ENCODE measurements at places on chromosomes 16 and 17. TPM values are rescaled to one million over a fixed set of nuclear protein-coding genes. Genes with fewer than 3 reads are reported as not detected.

The KRTAP2-1 gene
- total RNA-seq = not detected

The QPRT gene
- 35.7 TPM for total RNA-seq

The OR1G1 gene
- total RNA-seq = not detected

The C16orf90 gene
- total RNA-seq = not detected

The PPP1R27 gene
- 0.49 TPM for total RNA-seq

The TNFSF13 gene
- total RNA-seq = 14.6 TPM

The HSF4 gene
- 5.5 TPM for total RNA-seq

The SOST gene
- not detected for total RNA-seq

The CRHR1 gene
- total RNA-seq = not detected

The KREMEN2 gene
- total RNA-seq = 1.5 TPM

The CLEC18A gene
- 0.26 TPM for total RNA-seq

The TRAPPC1 gene
- 173 TPM for total RNA-seq

The TUBG2 gene
- 7.7 TPM for total RNA-seq

The KRTAP4-8 gene
- not detected for total RNA-seq

The SRCIN1 gene
- 0.85 TPM for total RNA-seq

The CCL22 gene
- 775 TPM for total RNA-seq

The LLGL2 gene
- total RNA-seq = 6.3 TPM

The REXO5 gene
- total RNA-seq = 9.4 TPM

The PDILT gene
- not detected for total RNA-seq

The CCR7 gene
- 192 TPM for total RNA-seq

The QRICH2 gene
- 0.35 TPM for total RNA-seq

The HEATR9 gene
- 0.21 TPM for total RNA-seq

The OTOA gene
- 0.51 TPM for total RNA-seq

The LGALS9 gene
- 246 TPM for total RNA-seq

The CRISPLD2 gene
- total RNA-seq = 0.08 TPM

The ALDOA gene
- total RNA-seq = 1,355 TPM
